ENCODE measurements at places on chromosomes 4 and X.

- DNase-seq, result no peak
Observed at GRCh38 chr4:31518796-31519250, 798.7 kb downstream of the PCDH7 start.

GRCh38 chr4:76060506-76060905 is 14.0 kb upstream of the ART3 start:
- no peak for DNase-seq

DNA sequence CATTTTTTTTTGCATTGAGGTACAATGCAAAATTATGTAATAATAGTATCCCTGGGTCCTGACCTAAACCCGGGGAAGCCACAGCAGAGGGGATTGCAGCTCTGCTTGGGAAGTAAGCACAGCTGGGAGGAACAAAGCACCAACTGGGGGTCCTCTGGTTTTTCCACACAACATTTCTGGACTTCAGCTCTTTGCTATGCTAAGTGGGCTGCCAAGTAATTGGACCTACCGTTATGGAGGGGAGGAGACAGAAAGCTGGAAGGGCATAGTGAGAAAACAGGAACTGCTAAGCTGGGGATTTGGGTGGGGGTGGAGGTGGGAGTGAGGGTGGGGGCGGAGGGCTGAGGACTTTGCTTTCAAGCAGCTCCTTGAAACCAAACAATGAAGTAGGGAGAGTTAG is 183.3 kb downstream of the ZIC3 start:
- DNase-seq, result no peak

GRCh38 chr4:1784789-1785591 is 8.1 kb upstream of the FGFR3 start:
- DNase-seq, result no peak

GRCh38 chrX:124239324-124239723 is 93.1 kb upstream of the TEX13D start:
- DNase-seq, result no peak

- no peak for DNase-seq
Observed at GRCh38 chr4:988726-989721, 2.2 kb downstream of the IDUA start.

DNA sequence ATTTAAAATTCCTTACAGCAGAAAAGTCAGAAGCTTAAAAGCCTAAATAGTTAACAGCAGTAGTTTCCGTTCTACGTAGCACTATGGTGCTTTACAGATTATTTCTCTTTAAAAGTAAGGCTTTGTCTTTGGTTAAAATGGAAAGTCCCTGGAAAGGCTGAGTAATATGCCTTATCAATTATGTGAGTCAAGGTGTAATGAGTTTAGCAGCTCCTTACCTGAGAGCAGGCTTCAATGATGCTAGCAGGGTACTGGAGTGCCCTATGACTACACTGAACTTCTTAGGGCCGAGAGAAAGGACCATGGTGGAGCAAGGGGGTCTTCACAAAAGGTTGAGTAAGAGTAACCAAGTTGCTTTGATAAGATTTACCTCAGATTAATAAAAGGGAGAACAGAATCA is 12.6 kb upstream of the NKX6-1 start:
- no peak for DNase-seq

GRCh38 chr4:25915353-25915705 is 1.3 kb downstream of the SMIM20 start:
- DNase-seq, result no peak

- no peak for DNase-seq
Observed at GRCh38 chr4:15836362-15836761, 58.2 kb downstream of the CD38 start.

DNA sequence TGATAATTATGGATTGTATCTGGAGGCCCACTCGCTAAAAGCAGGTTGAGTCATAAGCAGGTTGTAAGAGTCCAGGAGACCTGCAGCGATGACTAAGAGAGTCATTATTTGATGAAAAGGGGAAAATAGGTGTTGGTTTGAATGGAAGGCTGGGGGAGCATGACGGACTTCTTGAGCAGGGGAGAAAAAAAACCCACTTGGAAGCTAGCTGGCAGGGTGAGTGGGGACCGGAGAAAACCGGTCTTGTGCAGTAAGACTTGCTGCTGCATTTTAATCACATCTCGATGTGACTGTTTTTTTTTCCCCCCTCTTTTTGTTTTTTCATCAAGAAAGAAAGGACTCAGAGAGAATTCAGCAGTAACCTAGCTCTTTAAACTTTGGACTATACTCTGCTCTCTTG is 90.0 kb downstream of the IGSF1 start:
- peak; percentile 1 for DNase-seq

- no peak for DNase-seq
Observed at GRCh38 chrX:43328358-43328946, 327.6 kb upstream of the MAOA start.

DNA sequence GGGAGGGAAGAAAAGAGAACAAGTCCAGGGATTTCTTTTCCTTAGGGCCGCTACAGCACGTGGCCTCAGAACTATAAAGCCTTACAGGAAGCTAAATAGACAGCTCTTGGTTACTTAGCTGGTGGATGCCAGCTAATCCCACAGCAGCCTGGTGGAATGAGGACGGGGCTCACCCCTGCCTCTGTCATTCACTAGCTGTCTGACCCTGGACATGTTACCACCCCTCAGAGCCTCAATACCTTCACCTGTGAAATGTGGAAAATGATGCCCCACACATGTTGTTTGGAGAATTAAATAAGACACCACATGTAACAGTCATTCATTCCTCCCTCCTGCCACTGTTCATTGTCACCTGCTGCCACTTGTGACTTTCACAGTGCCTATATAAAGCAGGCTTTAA is 15.7 kb downstream of the CCKAR start:
- DNase-seq, result no peak

DNA sequence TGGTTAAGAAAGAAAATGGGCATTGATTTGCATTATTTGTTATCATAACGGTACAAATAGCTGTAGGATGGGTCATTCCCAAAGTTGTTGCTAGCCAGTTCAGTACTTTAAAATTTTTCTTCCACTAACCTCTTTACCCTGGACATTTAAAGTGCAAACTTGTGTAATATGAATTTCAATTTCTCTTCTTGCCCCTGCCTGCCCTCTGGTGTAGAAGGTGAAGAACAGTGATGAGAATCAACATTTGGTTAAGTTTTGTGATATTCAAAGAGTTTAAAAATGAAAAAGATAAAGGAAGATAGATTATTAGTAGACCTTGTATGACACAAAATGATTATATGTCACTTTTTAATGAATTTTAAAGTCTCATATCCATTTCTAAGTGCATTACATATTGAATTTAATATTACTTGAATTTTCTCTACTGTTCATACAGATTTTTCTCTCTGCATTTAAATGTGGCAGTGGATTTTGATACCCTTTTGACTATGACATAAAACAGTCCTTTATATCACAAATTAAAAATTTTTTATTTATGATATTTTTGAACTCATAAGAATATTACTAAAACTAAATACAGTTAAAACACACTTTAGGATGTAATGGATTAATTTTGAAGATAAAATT is 337.7 kb downstream of the BMPR1B start:
- no peak for DNase-seq

DNA sequence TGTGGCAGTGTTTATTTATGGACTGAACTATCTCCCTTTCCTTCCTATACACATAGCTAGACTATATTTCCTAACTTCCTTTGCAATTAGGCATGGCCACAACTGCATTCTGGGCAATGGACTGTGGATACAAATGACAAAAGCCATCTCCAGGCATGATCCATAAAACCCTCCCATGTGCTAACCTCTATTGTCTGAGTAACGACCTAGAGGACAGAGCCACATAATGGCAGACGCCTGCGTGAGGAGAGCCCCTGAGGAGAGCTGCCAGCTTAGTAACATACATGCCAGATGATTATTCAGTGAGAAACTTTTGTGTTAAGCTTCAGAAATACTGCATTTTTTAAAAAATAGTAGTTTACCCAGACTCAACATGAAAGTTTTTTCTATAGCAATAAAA is 142.9 kb downstream of the ADGRA3 start:
- no peak for DNase-seq

GRCh38 chr4:142347241-142347640 is 498.9 kb downstream of the INPP4B start:
- no peak for DNase-seq

- no peak for DNase-seq
Observed at GRCh38 chr4:1933700-1934099, 62.5 kb downstream of the NSD2 start.

GRCh38 chrX:42804524-42804923 is 26.6 kb upstream of the PPP1R2C start:
- no peak for DNase-seq

- DNase-seq, result peak; percentile 38
Observed at GRCh38 chr4:155666344-155667221, at the start of gene GUCY1A1. Gene GUCY1A1, plus strand, starts transcription at chr4:155666848. Its CDS starts 30,020 bp downstream, at chr4:155696868.

GRCh38 chr4:88754796-88755195 is 57.2 kb upstream of the NAP1L5 start:
- no peak for DNase-seq

DNA sequence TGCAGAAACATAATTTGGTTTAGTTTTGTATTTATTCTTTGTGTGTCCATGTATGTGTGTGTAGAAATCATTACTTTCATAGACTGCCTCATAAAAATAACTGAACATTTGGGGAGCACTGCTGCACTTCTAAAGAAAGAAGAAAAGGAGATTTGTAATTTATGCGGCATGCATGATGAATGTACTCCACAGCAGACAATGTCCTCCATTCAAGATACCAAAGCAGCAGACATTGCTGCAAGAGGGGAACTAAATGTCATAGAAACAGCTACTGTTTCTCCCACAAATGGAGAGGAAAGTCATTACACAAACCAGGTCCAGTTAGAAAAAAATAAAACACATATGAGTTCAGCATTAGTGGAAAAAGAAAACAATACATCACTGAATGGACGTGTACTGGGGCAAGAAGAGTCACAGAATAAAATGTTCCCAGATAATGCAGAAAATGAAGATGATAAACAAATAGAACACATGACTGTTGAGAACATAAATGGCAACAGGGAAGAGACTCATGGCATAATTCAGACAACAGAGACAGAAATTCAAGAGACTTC is 2.6 kb downstream of the DTHD1 start:
- DNase-seq, result no peak

DNA sequence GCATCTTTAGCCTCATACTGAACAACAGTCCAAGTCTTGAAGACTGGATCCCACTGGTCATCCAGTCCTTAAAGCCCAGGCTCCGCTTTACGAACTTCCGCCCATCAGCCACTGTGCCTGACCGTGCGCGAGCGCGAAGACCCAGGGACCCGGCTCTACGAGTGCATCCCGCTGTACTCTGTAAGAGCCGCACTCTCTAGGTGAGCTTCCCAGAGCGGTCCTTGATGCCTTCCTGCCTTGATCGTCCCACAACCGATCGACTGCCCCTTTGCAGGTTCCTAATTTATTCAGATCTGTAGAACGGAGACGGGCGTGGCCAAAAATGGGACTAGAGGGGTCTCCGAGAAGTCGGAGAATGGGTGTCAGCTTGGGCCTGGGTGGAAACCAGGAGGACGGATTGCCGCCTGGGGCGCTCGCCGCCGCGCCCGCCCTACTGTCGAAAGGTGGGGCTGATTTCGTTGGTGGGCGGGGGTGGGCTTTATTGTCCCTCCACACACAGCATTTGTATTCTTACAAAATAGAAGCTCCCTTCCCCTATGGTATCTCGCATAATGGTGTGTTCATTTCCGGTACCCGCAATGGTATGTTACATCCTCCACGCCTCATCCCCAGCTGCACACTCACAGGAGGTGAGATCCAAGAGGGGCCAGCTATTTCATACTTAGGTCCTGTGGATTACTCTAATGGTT is 42.3 kb upstream of the FAM156A start:
- no peak for DNase-seq

GRCh38 chr4:186644737-186645261 is 78.9 kb downstream of the FAT1 start:
- no peak for DNase-seq
